ENCODE measurements at places on chromosomes 5 and 9.

DNA sequence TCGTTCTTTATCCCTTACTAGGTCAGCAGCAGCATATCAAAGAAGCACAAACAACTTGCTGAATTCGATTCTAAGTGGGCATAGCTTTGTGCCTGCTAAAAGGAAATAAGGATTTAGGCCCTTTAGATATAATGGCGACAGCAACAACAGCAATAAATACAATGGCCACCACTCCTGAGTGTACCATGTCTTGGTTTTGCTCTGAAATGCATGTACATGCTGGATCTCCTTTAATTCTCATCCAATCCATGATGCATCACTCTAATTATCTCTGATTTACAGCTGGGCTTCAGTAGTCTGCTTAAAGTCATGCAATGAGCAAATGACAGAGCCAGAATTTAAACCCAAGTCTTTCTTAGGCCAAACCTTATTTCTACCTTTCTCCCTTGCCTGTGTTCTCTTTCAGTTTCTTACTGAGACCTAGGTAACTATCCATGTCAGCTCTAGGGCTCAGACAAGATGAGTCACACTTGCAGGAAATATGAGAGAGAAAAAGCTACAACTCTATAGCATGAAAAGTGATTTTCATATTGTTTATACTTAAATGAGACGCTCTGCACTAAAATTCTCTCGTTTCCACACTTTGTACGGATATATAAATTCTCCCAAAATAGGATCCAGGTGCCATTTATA lies 111.8 kb downstream of the HMHB1 start:
- no peak for DNase-seq

- DNase-seq: no peak
Measured at GRCh38 chr5:102855681-102856388, 100.7 kb downstream of the PAM start.

DNA sequence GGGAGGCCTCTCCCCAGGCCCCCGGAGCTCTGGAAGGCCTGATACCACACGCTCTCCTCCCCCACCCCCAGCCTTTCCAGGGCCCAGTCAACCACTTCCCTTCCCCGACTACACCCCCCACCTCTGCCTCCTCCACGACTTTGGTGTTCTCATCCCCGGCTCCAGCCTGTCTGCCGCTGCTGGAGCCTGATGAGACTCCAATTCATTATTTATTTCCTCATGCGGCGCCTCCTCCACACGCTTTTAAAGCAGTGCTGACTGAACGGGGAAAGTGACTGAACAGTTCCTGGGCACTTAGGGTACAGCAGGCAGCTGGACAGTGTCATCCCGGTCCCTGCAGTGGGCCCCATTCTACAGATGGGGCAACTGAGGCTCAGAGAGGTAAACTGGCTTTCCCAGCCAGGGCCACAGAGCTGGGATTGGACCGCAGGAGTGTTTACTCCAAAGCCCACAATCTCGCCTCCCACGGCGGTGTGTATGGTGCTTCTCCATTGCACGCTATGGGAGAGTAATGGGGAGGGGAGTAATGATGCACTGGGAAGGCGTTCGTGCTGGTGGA lies 15.9 kb upstream of the RPL26L1 start:
- no peak for DNase-seq

DNA sequence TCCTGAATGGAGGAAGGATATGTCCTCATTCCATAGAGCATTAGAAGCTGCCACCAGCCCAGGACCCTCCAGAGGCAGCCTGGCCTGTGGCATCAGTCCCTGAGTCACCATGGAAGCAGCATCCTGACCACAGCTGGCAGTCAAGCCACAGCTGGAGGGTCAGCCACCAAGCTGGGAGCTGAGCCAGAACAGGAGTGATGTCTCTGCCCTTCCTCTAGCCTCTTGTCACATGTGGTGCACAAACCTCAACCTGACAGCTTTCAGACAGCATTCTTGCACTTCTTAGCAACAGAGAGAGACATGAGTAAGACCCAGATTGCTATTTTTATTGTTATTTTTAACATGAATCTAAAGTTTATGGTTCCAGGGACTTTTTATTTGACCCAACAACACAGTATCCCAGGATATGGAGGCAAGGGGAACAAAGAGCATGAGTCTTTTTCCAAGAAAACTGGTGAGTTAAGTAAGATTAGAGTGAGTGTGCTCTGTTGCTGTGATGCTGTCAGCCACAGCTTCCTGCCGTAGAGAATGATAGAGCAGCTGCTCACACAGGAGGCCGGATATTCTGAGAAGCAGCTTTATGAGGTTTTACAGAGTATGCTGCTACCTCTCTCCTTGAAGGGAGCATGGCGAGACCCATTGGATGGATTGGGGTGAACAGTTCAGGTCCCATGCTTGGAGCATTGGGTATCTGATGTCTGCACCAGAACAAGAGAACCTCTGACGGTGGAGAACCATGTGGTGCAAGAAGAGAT lies 13.0 kb upstream of the CYFIP2 start:
- DNase-seq: peak; percentile 53

- DNase-seq: no peak
Measured at GRCh38 chr5:72407541-72407940, 87.4 kb downstream of the PTCD2 start.
